RWPE1 (cell line): ENCODE measurements at places on chromosomes 3 and 15.

GRCh38 chr15:98528046-98528725, 120.2 kb upstream of the IGF1R start:
- no peak for DNase-seq

DNA sequence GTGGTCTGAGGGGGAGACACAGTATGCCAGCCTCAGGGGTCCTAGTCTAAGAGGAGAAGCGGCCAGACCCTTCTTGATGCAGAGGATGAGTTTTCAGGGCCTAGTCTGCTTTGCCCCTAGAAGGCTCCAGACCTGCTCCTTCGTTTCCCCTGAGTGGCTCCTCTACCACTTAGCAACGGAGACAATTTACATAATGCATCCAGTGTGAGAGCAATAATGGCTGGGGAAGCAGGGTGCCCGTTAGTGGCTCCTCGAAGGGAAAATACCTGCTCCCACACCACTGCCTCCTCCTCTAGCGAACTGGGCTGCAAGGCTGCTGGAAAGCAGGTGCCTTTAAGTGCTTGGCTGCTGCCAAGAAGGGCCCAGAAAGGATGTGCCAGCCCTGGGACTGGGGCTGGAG, 38.9 kb downstream of the CACNA2D2 start:
- DNase-seq: no peak

DNA sequence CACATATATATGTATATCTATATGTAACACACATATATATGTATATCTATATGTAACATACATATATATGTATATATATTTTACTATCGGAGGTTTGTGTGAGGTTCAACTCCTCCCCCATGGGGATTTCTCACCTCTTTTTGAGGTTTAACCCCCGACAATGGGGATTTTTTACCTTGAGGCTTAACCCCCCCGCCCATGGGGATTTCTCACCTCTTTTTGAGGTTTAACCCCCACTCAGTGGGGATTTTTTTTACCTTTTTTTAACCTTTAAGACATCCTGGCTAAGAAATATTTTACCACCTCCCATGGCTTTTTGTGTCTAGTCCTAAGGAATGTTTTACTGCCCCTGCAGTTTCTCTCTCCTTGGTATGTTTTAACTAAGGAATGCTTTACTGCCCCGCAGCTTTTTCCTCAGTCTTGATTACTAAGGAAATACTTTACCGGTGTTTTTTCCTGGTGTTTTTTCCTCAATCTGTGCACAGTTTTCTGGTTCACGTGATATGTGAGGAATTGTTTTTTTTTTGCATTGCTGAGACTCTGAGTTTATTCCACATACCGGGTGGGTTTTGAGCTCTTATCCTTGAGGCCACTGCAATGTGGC, 185.2 kb downstream of the KLF13 start:
- DNase-seq: no peak

GRCh38 chr3:155370198-155370597, 76.7 kb upstream of the STRIT1 start:
- DNase-seq: no peak

- DNase-seq: no peak
Measured at GRCh38 chr3:256501-256900, 59.9 kb downstream of the CHL1 start.

GRCh38 chr3:155012584-155012983, 67.5 kb upstream of the MME start:
- no peak for DNase-seq

DNA sequence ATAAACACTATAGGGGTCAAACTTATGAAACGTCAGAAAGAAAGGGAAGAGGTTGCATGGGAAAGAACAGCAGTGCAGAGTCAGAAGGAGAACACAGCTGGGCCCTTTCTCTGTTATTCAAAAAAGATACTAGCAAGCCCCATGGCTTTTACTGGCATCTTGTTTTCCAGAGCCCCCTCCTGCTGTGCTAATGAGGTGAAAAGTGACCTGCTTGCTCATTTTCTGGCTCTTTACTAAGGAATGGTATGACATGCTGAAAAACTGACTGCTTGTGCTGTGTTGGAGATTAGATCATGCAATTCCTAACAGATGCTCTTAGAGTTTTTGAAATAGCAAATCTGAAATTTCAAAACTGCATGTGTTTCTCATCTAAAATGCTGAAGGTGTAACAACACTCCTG, 541.6 kb upstream of the ALCAM start:
- DNase-seq: no peak

DNA sequence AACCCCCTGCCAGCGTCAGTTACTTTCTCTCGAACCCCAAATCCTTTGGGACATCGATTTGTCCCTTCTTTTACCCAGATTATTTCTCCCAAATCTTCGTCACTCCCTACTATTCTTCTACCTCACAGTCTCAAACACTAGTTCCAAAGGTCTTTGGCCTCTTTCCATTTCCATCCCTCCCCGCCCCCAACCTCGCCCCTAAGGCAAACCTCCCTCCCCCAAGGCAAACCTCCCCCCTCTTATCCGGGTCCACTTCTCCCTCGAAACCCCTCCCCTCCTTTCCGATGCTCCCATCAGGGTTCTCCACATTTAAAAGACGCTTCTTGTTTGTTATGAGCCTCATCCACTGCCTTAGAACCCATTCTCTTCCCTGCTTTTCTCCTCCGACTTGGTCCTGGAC, 583 bp downstream of the EAF1 start:
- no peak for DNase-seq

- DNase-seq: no peak
Measured at GRCh38 chr15:67064607-67065530, 533 bp upstream of the SMAD3 start.

DNA sequence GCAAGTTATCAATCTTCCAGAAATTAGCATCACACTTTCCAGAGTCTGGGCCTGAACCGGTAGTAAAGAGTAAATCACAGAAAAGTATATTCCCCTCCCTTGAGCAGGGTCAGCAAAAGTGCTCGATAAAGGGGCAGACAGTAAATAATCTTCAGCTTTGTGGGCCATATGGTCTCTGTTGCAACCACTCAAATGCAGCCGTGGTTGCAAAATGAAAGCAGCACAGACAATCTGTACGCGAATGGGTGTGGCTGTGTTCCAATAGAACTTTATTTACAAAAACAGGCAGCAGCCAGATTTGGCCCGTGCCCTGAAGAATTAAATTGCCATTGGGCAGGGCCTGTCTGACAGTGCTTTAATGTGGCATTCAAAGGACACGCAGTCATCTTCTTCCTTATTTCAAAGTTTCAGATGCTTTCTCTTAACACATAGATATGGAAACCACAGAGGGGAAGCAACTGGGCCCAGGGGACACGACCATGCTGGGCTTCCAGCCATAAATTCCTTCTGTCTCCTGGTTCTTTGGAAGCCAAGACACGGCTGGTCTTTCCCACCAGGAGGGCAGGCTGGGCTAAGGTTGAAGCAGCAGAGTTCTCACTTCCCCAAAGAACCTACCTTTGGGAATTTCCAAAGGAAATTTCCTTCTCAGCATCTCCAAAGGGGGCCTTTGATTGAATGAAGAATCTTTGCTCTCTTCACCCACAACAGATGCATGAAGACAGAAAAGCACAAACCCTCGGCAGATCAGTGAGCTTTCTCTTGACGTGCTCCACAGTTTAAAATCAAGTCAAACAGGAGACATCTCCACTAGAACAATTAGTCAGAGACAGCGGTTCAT, 489.8 kb upstream of the PROK2 start:
- DNase-seq: no peak

- DNase-seq: peak; percentile 80
Measured at GRCh38 chr3:183548262-183548769, 7.2 kb downstream of the KLHL6 start.

- DNase-seq: no peak
Measured at GRCh38 chr3:127105587-127105986, 87.3 kb upstream of the PRR23E start.

GRCh38 chr3:122777563-122777962, 16.1 kb downstream of the HSPBAP1 start:
- DNase-seq: no peak

DNA sequence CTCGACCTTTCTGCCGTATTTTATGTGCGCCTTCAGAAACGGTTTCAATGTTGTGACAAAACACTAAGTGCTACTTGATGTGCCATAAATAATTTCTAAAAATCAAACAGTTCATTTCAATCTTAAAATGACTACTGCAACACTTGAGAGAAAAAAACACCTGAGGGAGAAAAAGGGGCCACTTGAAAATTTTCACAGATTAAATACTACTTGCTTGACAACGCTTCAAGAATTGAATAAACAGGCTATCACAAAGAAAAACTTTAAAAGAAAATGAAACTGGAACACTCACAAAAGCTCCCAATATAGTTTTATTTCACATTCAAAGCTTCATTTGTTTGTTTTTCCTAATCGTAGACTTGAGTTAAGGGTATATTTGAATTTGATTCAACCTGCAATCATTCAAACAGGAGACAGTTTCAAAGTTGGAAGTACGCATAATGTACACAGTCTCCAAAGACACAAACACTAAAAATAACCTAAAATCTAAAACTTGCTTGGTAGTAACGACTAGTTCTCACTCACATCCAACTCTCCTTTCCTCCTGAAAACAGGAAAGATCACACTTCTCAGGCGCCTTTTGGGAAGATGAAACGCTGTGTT, 380.7 kb downstream of the ERC2 start:
- no peak for DNase-seq

- no peak for DNase-seq
Measured at GRCh38 chr3:186953011-186953487, 22.7 kb downstream of the ST6GAL1 start.

DNA sequence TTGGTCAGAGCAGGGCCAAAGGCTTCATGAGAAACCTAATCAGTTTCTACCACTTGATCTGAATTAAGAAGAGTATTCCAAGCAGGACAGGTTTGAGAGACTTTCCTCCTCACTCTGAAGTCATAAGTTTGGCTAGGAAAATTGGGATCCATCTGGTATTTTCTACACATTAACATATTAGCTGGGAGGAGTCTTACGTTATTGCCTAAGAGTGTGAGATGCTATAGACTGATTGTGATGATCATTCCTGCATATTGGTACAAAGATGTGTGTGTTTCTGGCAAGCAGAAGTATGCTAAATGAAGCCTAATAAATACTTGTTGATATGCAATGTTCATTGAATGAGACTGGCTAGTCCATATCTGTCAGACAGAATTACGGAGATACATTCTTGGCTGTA, 73.5 kb upstream of the RASGRP1 start:
- no peak for DNase-seq

DNA sequence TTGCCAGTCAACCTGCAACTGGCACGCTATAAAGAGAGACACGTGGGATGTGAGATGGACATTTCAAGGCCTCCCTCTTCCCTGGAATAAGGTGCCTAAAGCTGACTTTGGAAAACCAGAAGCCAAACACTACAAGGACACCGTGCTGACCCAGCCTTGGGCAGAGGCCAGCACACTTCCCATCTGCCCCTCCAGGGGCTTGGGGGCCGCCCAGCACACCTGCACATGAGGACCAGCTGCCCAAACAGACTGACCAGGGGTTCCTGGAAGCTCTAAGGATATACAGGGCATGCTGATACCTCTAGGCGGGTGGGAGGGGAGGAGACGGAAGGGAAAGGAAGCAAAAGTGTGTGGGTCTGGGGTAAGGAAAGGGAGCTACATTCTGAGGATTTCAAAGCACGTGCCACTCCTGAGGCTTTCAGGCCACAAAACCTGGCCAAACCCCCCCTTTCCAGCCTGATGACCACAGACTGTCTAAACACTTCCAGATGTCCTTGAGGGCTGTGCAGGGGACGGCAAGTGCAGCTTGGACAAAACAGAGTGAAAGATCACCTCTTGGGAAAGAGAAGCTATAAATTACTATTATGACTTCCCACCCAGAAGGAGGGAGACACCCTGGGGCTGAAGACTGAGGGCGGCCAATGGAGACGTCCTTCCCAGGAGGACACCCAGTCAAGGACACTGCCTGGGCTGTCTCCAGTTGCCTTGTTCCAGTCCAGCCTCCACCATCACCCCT, 57.9 kb downstream of the ADCY5 start:
- DNase-seq: no peak

GRCh38 chr3:49454458-49454857, 15.6 kb upstream of the DAG1 start:
- no peak for DNase-seq

- DNase-seq: no peak
Measured at GRCh38 chr15:89383365-89384175, 48.9 kb upstream of the POLG start.

DNA sequence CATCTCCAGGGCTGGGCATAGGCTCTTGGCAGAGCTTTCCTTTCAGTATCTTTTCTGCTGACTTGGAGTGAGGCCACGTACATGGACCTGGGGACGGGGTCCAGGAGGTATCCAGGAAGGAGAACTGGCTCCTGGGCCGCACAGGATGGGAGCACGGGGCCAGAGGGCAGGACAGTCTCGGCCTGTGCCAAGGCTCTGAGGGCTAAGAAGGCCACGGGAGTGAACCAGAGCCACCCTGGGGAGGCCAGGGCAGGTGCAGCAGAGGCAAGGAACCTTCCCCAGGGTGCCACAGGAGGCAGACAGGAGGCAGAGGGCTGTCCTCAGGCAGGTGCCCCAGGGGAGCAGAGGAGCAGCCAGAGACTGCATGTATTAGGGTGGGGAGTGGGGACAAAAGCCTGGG, 50.3 kb downstream of the PLXNA1 start:
- no peak for DNase-seq

DNA sequence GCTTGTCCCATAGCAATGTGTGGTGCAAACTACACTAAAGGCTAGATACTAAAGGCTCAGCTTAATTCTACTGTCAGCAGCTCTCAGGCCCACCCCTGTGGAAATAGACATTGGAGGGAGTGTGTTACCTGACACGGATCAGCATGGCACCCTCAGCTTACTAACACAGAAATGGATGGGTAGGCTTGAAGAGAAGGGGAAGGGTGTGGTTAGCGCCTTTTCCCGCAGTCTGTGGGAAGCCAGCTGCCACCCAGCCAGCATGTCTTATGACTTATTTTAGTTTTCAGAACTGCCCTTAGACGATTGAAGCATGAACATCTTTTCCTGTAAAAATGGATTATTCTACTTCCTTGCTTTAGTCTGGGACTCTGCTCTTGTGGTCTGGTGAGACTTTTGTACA, 25.8 kb upstream of the ADPGK start:
- no peak for DNase-seq
